Fibroblast of lung (primary cell): ENCODE measurements at places on chromosomes 13 and 19. TPM values are rescaled to one million over a fixed set of nuclear protein-coding genes. Genes with fewer than 3 reads are reported as not detected.

ZNF492 gene
- 0.28 and 0.94 TPM in 2 replicates for polyA plus RNA-seq

RBM26 gene
- 19.9 and 23.4 TPM in 2 replicates for polyA plus RNA-seq

CPAMD8 gene
- polyA plus RNA-seq: 0.14 and 0.21 TPM in 2 replicates

PTPRH gene
- 2.5 and 4.4 TPM in 2 replicates for polyA plus RNA-seq

ZNF296 gene
- polyA plus RNA-seq: 0.03 and 0.08 TPM in 2 replicates

LHB gene
- 0.17 TPM in 1 of 2 replicates, not detected in the other for polyA plus RNA-seq

ZNF211 gene
- polyA plus RNA-seq: 5.3 and 9.1 TPM in 2 replicates

CGB1 gene
- polyA plus RNA-seq: not detected in 2 replicates

STOML3 gene
- not detected in 2 replicates for polyA plus RNA-seq

UNC13A gene
- 0.27 and 0.28 TPM in 2 replicates for polyA plus RNA-seq

CYP4F11 gene
- not detected in 2 replicates for polyA plus RNA-seq

C19orf38 gene
- 0.08 TPM in 1 of 2 replicates, not detected in the other for polyA plus RNA-seq

KIR3DL3 gene
- polyA plus RNA-seq: not detected in 2 replicates

NPAS1 gene
- polyA plus RNA-seq: 0.22 and 0.34 TPM in 2 replicates

VSTM2B gene
- not detected in 2 replicates for polyA plus RNA-seq

AXL gene
- polyA plus RNA-seq: 231 and 319 TPM in 2 replicates

HSD17B14 gene
- 2.7 and 4.5 TPM in 2 replicates for polyA plus RNA-seq

ZIM2 gene
- not detected in 2 replicates for polyA plus RNA-seq

ZNF724 gene
- 2.0 and 4.2 TPM in 2 replicates for polyA plus RNA-seq

C1QTNF9B gene
- 0.96 and 1.1 TPM in 2 replicates for polyA plus RNA-seq

URAD gene
- polyA plus RNA-seq: not detected in 2 replicates

OR7C1 gene
- polyA plus RNA-seq: not detected in 2 replicates

CD70 gene
- polyA plus RNA-seq: not detected in 2 replicates

KRTDAP gene
- polyA plus RNA-seq: not detected in 2 replicates

MBD3 gene
- polyA plus RNA-seq: 19.8 and 27.6 TPM in 2 replicates

ZNF554 gene
- 1.0 and 2.0 TPM in 2 replicates for polyA plus RNA-seq

QPCTL gene
- 4.6 and 5.8 TPM in 2 replicates for polyA plus RNA-seq

CYP2S1 gene
- polyA plus RNA-seq: 0.93 and 7.5 TPM in 2 replicates

C1QTNF9 gene
- polyA plus RNA-seq: 0.51 TPM in 1 of 2 replicates, not detected in the other

TNNT1 gene
- polyA plus RNA-seq: 1.4 and 1.7 TPM in 2 replicates

PEX11G gene
- polyA plus RNA-seq: 1.2 and 1.5 TPM in 2 replicates

NTN5 gene
- 0.03 and 0.10 TPM in 2 replicates for polyA plus RNA-seq

PSG1 gene
- polyA plus RNA-seq: 16.4 and 23.3 TPM in 2 replicates
